Transverse colon (tissue), 4 donors: ENCODE measurements at places on chromosomes 12 and 14. TPM values are rescaled to one million over a fixed set of nuclear protein-coding genes. Genes with fewer than 3 reads are reported as not detected.

- no peak for DNase-seq
Observed at GRCh38 chr14:89810101-89810500, 144.4 kb downstream of the EFCAB11 start.

DNA sequence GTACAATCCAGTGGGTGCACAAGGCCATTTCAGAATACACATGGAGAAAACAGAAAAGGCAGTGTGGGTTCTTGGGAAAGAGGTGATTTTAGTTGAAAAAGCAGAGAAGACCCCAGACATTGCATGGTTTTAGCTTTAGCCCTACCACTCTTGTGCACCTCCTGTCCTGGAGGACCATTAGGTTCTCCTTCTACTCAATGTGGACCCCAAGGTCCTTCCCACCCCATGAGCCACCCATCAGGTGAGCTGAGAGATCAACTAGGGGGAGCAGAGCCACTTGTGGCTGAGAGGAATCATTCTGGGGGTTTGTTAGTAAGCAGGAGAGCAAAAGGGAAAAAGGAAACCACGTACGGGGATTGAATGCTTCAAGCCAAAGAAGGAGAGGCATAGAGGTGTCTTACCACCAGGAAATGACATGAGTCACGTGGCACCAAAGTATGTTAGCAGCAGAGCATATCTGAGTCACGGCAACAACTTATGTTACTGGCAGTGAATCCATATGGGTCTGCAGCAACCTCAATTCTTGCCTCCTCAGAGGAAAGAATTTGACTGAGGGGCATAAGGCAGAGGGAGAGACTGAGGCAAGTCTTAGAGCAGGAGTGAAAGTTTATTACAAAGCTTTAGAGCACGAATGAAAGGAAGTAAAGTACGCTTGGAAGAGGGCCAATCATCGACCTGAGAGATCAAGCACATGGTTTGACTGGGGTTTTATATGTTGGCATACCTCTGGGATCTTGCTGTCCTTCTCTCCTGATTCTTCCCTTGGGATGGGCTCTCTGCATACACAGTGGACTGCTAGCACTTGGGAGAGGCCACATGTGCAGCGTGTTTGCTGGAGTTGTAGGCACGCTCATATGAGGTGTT lies 73.9 kb downstream of the HSD17B6 start:
- no peak for DNase-seq

Gene CARMIL3
- total RNA-seq, result 1.9 TPM

Gene FLVCR2
- total RNA-seq, result 6.2 TPM

Gene CCDC197
- not detected for total RNA-seq

- peak; percentile 97 for DNase-seq
Observed at GRCh38 chr12:100266585-100266834, 369 bp downstream of the DEPDC4 start.

Gene INHBC
- total RNA-seq, result not detected

Gene KLRK1
- total RNA-seq, result not detected

DNA sequence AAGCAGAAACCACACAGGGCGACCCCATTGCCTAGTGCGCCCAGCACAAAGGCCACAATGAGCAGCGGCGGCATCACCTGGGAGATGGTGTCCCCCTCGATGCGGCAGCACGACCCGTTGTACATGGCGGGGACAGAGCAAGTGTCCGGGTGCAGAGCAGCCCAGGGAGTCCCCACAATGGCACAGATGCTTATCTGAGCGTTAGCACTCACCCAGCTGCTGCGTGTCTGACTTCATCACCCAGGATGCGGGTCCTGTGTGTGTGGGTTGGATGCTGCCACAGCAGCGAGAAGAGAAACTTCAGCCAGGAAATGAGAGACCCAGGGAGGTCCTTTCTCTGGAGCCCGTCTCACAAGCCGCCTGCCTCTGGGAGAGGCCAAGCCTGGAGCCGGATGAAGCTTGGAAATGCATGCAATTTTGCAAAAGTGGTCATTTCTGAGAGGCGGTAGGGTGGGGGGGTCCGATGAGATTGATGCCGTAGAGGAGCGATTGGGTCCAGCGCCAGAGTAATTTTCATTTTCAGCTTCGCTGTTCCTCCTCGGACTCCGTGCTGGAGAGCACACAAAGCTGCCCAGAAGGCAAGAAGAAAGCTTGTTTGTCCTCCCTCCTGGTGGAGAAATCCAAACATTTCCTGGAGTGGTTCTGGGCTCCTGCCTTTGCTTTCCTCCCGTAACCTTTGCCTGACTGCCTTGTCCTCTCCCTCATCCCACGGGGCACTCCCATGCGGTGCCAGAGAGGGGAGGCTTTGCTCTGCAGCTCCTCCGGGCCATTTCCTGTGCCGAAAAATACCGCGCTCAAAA lies at the start of gene HCAR1:
TSS of gene HCAR1 (minus strand) at position 630 of the 800 bp plus-strand sequence. CDS start at position 125, 505 bp downstream.
- no peak for DNase-seq

DNA sequence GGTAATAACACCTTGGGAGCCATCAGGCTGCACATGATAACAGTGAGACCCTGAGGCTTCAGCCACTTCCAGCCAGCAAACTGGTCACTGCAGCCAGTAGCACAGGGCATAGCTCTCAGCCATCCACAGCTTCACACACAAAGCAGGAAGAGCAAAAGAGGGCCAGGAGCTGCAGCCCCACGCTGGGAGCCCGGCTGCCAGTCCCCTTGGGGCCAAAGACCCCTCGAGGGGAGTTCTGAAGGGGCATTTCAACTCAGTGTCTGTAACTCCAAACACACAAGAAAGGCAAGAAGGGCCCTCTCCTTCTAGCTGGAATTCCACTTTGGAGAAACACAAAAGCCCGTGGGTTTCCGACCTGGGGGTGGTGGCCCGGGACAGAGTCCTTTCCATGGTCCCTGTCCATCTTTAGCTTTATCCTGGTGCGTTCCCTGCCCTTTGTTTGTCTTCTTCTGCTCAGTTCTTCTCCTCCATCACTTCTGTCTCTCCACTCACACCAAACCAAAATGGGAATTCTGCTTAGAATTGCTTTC lies 151.8 kb upstream of the FKBP4 start:
- peak; percentile 2 for DNase-seq

Gene CD27
- total RNA-seq, result 16.8 TPM

GRCh38 chr14:93308686-93309345 lies 24.0 kb downstream of the BTBD7 start:
- DNase-seq, result no peak

DNA sequence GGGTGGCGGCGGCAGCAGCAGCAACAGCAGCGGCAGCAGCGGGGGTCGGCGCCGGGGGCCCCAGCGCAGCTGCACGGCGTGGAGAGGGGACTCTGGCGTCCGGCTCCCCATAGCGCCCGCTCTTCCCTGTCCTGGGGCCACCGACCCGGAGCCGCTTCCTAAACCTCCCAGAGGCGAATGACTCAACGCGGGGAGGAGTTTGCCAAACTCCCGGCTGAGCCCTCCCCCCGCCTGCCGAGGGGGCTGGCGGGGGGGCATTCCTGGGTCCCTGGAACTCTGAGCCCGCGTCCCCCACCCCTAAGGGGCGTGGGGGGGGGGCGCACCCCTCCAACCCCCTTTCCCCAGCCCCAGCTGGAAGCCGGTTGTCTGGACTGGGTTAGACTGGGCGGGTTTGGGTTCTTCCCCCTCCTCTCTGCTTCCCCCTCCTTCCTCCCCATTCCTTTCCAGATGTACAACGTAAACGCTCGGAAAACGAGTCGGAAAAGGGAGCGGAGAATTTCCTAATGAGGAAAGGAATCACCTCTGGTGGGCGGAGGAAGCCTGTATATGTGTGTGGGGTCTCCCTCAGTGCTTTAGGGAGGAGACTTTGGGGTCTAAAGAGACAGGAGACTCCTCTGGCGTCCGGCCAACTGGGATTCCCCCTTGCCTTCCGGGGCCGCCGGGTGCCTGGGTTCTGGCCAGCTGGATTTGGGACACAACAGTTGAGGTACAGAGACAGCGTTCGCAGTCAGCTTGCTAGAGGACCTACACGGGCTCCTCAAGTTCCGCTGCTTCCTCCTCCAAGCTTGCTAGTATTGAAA lies at the start of gene ITGA5:
TSS of gene ITGA5 (minus strand) at position 179 of the 800 bp plus-strand sequence. CDS start at position 111, 68 bp downstream.
- peak; percentile 73 for DNase-seq

GRCh38 chr14:61444215-61444768 lies 122.9 kb downstream of the PRKCH start:
- DNase-seq, result peak; percentile 38

Gene LRFN5
- 4.5 TPM for total RNA-seq

Gene BICD1
- 0.75 TPM for total RNA-seq

DNA sequence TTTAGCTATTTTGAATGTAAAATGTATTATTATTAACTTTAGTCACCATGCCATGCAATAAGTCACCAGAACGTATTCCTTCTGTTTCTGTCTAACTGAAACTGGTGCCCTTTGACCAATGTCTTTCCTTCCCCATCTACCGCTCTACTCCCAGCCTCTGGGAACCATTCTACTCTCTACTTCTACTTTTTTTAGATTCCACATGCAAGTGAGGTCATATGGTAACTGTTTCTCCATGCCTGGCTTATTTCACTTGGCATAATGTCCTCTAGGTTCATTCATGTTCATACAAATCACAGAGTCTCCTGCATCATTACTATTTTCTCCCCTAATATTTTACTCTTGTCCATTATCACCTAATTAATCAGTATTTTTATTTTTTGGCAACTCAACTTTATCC lies 160.1 kb downstream of the TMX1 start:
- DNase-seq, result no peak

DNA sequence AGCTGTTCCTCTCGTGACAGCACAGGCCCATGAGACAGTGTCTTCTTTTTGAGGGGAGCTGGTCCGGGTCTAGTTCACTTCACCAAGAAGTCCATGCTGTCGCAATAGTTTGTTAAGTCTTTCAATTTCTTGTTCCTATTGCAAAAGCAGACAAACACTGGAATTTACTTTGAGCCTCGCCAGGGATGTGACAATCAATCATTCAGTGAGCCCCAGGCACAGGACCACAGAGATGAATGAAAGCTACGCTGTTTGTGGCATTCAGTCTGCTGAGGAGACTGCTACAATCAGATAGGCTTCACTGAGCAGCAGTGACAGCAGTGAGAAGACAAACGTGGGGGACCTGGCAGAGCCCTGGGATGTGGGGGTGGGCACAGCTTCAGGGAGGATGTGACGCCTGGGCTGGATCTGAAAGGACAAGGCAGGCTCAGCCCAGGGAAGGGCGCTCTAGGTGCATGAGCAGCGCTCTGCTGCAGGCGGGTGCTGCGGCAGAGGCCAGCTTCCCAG lies 35.5 kb downstream of the TCTN1 start:
- DNase-seq, result no peak

Gene PDZRN4
- total RNA-seq, result 11.2 TPM

- DNase-seq, result no peak
Observed at GRCh38 chr14:101933209-101933608, 31.2 kb upstream of the DYNC1H1 start.

DNA sequence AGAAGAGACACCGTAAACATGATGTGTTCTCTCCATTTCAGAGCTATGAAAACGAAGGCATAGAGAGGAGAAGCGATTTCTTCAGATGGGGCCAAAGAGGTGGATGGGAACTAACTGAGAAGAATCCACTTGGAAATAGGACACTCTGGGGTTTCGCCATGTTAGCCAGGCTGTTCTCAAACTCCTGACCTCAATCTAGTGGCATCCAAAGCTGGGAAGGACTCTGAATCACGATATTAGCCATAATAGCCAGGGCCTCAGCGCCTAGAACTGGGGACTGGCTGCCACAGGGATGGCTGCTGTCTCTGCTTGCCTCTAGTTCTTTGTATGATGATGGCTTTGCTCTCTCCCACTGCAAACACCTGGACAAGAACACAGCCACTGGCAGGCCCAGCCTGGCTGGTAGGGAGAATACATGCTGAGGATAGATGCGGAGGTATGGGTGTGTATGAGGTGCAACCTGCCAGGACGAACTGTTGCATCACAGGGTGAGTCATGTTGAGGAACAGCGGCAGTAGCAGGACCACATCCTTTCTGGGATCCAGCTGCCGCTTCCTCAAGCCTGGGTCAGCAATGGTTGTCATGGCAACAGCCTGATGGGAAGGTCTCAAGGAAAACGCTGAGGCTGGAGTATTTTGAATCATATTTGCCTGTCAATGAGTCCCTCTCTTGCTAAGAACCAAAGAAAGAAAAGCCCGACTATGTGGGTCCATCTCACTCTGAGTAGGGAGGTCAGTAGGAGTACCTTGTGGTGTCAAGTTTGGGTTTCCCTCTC lies 31.1 kb downstream of the CCDC177 start:
- DNase-seq, result peak; percentile 35

Gene SLCO1B1
- total RNA-seq, result not detected

DNA sequence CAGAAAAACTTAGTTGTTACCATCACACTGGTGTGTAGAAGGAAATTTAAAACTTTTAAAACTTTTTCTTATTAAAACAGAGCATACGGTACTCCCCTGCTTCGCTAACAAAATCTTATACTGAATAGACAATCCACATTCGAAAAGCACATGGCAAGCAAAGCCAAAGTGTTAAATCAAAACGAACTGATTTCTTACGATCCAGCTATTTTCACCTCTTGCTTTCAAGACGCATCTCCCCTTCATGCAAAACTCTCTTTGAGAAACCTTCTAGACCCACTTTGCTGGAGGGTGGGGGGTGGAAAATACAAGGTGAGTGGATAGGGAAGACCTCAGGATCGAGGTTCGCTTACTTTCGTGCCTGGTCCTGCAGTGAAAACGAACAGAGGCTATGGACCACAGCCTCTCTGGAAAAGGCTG lies 328 bp downstream of the INTS13 start:
- DNase-seq, result no peak

DNA sequence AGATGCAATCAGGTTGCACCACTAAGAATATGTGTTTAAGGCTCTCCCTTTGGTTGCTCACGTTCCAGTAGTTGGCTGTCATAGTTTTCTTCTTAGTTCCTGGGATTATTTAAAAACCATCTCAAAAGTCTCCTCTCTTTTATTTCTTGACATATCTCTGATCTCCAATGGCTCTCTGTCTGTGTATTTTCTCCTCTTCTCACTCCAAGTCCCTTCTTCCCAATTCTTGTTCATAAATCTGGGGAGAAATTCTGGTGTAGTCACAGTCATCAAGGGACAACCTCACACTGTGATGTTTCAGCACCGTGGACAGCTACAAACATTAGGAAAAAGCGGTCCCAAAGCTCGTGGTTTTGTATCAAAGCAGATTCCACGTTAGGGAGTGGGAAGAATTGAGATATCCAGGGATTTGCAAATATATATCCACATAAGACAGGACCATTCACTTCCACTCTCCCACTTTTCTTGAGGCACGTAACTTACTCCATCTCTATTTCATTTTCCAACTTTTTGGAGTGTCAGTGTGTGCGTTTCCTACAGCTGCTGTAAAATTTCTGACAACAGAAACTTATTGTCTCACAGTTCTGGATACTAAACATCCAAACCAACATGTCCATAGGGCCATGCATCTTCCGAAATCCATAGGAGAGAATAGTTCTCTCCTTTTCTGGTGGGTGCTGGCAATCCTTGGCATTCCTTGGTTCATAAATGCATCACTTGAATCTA lies 80.6 kb upstream of the TMEM233 start:
- no peak for DNase-seq

Gene KRT83
- total RNA-seq, result not detected

GRCh38 chr12:107415834-107416233 lies 269.8 kb upstream of the PWP1 start:
- no peak for DNase-seq

Gene TMEM119
- total RNA-seq, result 4.1 TPM

Gene RASAL1
- total RNA-seq, result 1.9 TPM

- DNase-seq, result no peak
Observed at GRCh38 chr14:81208489-81208888, 12.3 kb downstream of the GTF2A1 start.

Gene HOTAIR
- not detected for total RNA-seq

- no peak for DNase-seq
Observed at GRCh38 chr12:68352067-68352466, 19.9 kb upstream of the MDM1 start.
